ENCODE measurements at places on chromosomes 12 and 14.
A peak's percentile ranks its signal among the peaks of the same experiment; 100 is the strongest.

GRCh38 chr12:22530-23201 lies 43.9 kb upstream of the IQSEC3 start:
- DNase-seq = no peak

DNA sequence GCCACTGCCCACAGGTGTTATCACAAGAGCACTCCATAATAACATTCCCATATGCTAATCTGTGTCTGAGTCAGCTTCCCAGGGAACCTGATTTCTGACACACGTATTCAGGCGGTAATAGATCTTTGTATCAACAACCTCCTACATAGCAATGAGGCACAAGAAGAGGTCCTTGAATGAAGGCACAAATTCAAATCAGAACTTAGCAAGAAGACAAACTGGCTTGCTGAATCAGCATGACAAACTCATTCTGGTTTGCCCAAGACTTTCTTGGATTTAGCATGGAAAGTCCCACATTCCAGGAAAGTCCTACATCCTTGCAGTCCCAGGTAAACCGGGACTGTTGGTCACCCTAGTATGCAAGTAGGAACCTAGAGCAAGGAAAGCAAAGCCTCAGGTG lies 33.9 kb upstream of the RNU6-7 start:
- DNase-seq = no peak

DNA sequence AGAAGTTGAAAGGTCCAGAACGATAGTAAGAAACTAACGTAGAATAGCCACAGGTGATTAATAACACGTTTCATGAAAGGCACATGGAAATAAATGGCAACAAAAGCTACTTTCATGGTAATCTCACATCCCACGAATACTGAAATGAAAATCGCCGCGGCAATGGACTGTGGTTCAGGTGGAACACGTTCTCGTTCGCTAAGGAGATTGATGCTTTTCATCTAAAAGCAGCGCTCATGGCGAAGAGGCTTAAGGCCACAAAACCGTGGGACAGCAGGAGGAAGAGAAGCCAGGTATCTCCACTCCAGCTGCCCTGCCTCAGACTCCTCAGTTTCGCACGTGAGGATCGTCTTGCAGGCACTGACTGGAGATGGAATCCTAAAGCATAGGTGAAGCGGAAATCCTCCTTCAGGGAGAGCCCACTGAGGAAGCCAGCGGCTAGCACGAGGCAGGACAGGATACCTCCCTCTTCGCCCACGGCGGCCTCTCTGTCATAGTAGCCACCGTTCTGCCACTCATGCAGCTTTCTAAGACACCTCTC lies 696 bp upstream of the GPHN start:
- no peak for DNase-seq

DNA sequence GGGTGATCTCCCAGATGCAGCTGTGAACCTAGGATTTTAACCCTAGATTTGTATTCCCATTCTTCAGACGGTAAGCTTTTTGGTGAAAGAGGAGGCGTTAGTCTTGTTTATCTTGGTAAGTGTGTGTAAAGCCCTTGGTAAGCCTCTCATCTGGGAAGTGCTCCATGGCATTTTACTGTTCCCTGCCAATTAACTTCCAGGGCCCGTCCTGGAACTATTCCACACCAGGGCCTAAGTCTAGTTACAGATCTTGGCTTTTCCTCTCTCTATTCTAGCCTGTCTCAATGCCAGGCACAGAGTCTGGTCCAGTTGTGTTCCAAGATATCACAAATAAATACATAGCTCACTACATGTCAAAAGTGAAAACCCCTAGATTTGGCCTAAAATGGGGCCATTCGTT lies 42.4 kb downstream of the YEATS4 start:
- no peak for DNase-seq

DNA sequence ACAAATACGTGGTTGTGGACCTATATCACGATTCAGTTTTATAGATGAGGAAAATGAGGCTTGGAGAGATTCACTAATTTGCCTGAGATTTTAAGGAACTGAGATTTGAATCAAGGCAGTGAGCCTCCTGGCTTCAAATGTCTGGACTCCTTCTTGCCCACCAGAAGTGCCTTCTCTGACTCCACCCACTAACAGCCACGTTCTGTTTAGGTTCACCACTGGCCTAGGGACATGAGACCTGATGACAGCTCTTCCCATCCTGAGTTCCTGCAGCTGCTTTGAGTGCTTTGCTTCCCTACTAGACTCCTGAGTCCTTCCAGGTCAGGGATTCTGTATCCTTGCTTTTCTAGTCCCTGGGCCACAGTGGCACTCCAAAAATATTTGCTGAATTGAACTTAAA lies 57.1 kb downstream of the PLBD1 start:
- DNase-seq = no peak

DNA sequence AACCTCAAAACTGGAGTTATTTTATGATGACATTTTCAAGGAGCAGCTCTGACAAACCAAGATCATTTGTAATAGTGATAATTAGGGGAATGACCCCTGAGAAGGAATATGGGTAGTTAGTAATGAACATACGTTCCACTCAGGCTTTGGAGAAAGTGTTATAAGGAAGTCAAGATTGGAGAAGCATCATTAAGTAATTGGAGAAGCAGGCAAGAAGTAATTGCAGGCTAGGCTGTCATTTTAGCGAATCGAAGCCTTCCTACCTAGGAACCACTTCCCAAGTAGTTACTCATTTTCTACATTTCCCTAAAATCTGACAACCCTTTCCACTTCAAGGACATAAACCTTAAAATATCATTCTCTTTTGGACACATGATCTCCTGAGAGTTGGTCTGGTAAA lies 1.2 kb downstream of the EDDM3B start:
- no peak for DNase-seq

- DNase-seq = no peak
Observed at GRCh38 chr12:32499048-32499447, 99.7 kb downstream of the FGD4 start.

DNA sequence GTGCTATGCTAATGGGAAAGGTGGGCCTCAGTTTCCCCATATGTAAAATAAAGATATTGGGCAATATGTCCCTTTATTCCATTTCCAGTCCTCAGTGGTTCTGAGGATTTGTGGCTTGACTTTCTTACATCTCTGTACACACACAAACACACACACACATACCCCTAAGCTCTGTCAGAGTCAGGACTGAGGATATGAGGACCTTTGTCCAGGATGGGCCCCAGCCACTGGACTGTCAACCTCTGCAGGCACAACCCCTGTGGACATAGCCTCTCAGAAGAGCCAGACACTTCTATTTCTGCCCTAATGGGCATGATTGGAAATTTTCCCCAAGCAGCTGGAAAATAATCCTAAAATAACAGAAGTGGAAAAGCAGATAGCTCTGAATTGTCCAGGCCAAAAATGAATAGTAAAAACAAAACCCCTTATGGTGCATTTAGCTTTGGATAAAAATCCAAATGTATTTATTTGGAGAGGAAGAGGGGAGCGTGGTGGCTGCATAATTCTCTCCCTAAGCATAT lies 50.2 kb downstream of the RIN3 start:
- no peak for DNase-seq

GRCh38 chr14:95903616-95904107 lies 27.0 kb downstream of the TUNAR start:
- no peak for DNase-seq

- no peak for DNase-seq
Observed at GRCh38 chr12:49236423-49236822, 28.5 kb upstream of the TUBA1C start.

DNA sequence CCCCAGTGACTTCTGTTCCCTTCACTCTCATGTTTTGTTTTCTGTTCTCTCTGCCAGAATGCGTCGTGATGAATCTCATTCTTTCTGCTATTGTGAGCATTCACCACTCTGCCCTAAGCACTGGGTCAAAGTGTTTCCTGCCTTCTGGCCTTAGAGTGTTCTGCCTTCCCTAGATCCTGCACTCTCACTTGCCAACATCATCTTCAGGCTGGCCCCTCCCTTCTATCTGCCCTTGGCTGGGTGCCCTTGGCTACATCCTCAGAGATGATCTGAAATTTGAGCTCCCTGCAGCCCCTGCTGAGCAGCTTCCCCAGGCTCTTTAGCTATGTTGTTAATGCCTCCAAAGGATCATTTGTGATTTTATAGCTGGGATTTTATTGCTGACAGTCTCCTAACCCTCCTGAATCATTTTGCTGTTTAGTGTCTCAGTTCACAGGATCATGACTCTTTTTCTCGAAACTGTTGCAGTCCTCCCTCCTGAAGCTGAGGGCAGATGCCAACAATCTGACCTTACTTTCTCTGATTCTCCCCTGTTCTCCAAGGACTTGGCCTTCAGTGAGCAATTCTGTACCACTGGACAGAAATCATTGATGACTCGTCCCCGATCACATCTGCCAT lies 4.5 kb downstream of the DHRS2 start:
- peak; percentile 42 for DNase-seq

DNA sequence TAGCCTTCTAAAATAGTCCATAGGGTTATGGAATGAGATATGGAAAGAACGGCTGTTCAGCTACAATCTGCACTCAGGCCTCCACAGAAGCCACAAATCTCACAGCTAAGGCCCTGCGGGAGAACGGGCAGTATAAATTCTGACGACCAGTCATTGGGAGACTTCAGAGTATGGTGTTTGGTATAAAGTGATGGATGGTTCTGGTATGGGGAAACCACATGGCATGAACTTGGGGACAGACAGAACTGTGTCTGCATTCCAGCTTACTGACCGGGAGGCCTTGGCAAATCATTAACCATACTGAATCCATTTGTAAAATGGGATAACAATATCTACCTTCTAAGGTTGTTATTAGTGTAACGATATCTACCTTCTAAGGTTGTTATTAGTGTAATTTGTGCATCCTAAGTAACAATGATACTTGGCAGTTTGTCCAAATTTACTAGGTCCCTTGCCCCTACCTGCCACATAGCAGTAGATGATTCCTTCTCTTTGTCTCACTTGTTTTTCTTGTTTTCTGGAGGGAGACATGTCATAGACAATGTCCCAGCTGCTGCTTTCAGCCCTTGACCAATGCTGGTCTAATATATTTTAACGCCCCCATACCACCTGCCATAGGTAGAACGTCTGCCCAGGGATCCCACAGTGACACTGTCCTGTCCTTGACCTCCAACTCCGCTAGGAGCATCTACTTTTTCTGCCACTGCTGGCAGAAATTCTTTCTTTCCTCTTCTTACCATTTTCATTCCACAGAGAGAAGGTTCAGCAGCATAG lies 6.8 kb downstream of the CDKL1 start:
- DNase-seq = no peak

DNA sequence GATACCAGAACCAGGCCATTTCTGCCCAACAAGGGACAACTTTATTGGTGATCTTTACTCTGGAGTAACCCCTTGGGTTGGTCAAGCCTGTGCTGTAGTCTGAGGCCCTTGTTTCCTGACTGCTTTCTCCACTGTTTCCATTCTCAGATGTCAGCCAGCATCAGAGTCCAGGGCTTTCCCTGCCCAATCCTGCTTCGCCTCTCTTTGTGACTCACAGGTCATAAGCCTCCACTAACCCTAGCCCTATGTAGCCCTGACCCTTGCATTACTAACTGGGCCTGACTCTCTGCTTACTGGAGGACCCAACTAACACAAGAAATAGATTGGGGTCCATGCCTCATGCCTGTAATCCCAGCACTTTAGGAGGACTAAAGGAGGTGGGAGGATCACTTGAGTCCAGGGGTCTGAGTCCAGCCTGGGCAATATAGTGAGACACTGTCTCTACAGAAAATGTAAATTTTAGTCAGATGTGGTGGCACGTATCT lies 8.6 kb upstream of the SNRNP35 start:
- no peak for DNase-seq

DNA sequence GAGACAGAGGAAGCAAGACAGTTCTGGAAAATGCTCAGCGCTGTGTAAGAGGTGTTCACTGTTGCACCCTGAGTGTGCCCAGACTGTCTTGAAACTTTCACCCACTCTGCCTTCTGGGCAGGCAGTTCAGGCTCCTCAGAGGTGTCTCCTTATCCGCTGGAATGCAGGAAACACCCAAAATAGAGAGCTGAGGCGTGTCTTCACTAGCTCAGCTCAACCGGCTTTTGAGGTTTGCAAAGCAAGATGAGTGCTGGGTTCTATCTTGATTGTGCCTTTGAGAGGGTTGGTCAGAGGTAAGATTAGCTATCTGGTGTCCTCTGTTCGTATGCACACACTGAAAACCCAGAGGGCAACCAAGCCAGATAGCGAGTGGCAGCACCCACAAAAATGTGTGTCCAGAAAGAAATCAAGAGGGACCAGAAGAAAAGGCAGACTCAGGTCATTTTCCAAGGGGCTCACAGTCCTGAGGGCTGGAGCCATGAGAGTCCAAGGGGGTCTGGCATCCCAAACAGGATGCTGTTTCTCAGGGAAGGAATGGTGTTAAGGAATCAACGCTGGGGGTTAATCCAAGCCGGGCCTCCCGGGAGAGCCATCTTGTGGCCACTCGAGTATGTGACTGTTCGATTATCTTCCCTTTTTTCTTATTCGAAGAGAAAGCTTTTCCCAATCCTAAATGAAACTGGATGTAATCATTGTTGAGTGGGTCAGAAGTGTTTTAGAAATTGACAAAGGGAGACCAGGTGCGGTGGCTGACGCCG lies 47.1 kb downstream of the TBX3 start:
- DNase-seq = peak; percentile 45

DNA sequence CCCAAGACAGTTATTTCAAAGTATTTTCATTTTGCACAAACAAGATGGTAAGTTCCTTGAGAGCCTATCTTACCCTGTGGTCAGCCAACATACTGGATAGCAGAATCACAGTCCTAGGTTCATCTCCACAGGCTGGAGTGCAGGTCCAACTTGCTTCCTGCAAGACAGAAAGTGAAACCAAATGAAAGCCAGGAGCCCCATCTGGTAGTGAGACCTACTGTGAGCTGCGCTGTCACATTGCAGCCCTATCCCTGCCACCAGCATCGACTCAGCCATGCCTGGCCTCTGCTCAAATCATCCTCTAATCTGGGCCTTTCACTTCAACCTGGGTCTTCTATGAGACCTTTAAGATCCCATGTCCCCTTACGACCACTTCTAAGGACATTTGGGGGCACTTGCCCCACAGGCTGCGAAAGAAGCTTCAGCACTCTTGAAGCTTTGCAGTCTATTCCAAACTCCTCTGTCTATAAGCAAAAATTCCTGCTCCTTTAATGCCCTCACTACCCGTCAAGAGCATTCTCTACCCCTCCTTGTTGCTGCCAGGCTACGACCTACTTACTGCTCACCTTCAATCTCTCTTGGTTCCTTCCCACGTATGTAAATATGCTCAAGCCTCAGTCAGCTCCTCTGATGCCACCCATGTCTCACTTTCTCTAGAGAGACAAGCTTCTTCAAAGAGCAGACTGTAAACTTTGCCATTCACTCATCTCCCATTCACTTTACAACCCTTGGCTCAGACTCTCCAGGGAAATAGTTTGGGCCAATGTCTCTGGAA lies 55.9 kb upstream of the TSPAN11 start:
- no peak for DNase-seq

GRCh38 chr12:8697120-8697475 lies 693 bp upstream of the RIMKLB start:
- no peak for DNase-seq

GRCh38 chr14:95315156-95315555 lies 4.6 kb downstream of the CLMN start:
- DNase-seq = no peak
